GM20000 (cell line): ENCODE measurements at places on chromosomes 7 and 10.

DNA sequence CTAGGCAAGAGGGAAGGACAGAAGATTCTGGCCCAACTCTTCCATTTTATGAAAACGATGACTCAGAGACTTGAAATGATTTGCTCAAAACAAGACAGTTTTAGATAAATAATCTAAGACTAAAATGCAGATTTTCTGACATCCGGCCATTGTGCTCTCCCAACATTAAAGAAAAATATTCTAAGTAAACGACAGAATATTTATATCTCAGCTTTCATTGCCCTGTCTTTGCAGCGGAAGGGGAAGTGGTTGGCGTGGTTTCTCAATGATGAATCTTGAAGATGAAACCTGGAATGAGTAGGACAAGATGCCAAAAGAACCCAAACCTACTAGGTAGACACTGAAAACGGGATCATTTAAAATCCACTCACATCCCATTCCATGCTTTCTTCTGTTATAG is 28.9 kb upstream of the NPY start:
- DNase-seq = no peak

GRCh38 chr10:660970-661596 is 28.4 kb downstream of the DIP2C start:
- no peak for DNase-seq

- no peak for DNase-seq
Measured at GRCh38 chr10:74921744-74922143, 95.3 kb downstream of the KAT6B start.

- no peak for DNase-seq
Measured at GRCh38 chr10:83667594-83667993, 471.7 kb upstream of the GHITM start.

GRCh38 chr10:71300555-71301370 is 18.3 kb upstream of the SLC29A3 start:
- no peak for DNase-seq

DNA sequence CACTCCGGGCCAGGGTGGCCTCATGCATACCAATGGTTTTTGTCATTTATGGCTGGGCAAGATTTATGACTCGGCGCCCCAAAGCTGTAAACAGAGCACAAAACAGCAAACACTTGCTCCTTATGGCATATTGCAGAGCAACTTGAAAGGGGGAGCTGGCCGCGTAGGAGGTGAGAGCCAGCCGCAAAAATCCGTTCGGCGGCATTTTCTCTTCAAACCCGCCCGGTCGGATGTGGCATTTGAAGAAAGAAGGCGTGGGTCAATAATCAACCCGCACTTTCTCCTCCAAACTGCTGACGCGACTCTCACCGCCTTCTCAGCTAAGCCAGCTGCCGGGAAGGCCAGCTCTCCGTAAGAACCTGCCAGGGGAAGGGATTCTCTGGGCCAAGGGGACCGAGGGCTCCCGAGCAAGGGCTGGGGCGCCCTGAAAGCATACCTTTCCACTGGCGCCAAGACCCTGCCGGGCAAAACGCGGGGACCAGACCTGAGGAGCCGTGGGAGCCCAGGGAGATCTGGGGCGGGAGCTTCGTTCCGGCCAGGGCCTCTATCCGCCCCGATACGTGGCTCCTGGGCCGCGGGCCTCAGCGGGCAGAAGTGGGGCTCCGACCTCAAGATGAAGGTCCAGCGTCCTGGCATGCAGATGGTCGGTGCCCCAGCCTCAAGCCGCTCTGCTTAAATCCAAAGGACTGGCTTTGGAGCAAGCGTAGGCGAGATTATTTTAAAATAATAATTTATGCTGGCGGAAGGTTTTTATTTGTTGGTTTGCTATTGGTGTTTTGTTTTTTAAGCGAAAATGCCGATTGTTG is 12.9 kb upstream of the HOXA2 start:
- no peak for DNase-seq

GRCh38 chr10:123911866-123912265 is 20.3 kb upstream of the CPXM2 start:
- DNase-seq = no peak

DNA sequence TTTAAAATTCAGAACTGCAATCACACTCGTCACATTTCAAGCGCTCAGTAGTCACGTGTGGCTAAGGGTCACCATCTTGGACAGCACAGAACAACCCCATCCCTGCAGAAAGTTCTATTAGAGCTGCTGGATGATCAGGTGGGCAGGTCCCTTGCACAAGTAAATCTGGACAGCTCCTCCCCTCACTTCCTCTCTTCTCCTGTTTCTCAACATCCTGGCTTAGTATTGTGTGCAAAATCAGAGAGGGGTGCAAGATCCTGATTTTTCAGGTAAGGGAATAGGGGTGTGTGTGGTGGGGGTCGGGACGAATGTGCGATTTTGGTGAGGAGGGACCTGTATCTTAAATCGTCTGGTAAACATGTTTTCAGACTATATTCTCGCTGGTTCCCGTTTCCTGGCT is at the start of gene GIMAP4:
TSS of gene GIMAP4 (plus strand) at position 222 of the 400 bp plus-strand sequence. CDS start 2,512 bp downstream, outside the sequence.
- no peak for DNase-seq

DNA sequence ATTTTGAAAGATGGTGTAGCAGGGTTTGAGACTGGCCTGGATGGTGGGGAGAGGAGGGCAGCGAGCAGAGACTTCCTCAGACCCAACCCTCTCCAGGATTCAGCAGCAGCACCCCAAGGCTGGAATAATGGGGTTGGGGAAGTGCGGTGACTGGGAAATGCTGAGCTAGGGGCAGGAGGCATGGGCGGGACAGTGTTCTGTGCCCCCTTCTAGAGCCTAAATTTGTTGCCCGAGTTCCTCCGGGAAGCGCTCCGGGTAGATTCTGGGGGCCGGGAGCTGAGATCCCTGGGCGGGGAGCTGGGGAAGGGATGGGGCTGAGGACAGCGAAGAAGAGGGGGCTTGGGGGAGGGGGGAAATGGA is at the start of gene CHAT:
TSS of gene CHAT (plus strand) at position 156 of the 360 bp plus-strand sequence. CDS start at position 309, 153 bp downstream.
- peak; percentile 31 for DNase-seq

DNA sequence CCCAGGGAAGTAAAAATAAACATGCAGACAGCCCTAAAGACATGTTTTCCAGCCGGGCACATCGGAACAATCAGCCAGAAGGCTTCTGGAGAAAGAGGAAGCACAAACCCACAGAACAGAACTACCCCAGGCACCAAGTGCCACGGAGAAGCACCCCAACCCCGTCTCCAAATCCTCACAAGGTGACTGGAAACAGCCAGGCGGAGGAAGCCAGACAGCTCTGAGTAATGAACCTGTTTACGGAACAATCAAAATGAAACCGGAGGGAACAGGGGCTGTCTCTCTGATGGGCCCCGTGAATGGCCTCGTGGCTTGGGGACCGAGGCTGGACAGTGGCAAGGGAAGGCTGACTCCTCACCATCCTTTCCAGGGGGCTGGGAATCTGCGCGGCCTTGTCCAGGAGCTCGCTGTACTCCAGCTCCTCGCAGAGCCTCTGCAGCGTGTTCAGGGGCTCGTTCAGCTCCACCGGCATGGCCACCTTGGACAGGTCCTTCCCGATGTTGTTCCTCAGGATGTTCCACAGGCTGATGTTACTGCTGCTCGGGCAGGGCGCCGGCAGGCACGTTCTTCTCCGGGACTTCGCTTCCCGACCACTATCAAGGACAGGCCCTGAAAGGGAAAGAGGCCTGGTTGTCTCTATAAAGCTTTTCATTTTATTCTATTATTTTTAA is 77.0 kb upstream of the GSDME start:
- DNase-seq = peak; percentile 31

DNA sequence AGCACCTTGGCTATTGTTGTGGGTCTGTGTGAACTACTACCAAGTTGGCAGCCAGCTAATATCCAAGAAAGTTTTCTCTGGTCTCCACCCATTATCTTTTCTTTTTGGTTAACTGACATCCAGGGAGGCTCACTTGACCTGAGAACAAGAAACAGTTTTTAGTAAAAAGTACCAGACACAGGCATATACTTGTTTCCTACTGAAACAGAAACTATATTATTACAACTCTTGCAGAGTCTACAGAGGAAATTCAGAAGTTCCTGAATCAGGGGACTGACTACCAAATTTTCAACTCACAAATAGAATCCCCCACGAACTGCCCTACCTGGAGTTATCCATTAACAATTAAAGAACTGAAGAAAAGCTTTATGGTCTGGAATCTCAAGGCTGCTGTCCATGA is 168.9 kb downstream of the KCND2 start:
- peak; percentile 13 for DNase-seq

GRCh38 chr10:131975003-131975402 is 6.7 kb downstream of the BNIP3 start:
- DNase-seq = no peak
